ENCODE measurements at places on chromosomes 4 and X.

- no peak for DNase-seq
These were observed 25.2 kb downstream of the DDIT4L start for GRCh38 chr4:100164808-100165760.

DNA sequence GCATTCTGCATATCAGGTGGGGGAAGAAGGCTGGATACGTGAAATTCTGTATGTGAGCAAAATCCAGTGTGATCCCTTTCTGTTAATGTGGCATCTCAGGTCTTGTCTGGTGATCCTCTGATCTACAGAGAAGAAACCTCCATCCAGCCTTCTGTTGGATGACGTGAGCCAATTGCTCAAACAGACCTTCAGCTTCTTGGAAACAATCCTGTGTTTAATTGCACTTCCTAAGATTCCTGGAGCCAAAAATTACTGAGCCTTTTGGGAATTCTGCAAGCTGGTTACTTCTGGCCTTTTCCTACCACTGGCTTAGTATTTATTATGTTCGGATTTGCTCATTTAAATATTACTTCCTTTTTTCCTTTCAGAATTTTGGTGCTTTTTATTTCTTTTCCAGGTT, 51.2 kb downstream of the TRIML1 start:
- DNase-seq: no peak

- DNase-seq: no peak
These were observed 466.0 kb downstream of the DMD start for GRCh38 chrX:32745323-32745722.

- no peak for DNase-seq
These were observed 167.1 kb downstream of the EFNB1 start for GRCh38 chrX:68995780-68996551.

- no peak for DNase-seq
These were observed 615.3 kb downstream of the PDHA2 start for GRCh38 chr4:96455045-96455720.

DNA sequence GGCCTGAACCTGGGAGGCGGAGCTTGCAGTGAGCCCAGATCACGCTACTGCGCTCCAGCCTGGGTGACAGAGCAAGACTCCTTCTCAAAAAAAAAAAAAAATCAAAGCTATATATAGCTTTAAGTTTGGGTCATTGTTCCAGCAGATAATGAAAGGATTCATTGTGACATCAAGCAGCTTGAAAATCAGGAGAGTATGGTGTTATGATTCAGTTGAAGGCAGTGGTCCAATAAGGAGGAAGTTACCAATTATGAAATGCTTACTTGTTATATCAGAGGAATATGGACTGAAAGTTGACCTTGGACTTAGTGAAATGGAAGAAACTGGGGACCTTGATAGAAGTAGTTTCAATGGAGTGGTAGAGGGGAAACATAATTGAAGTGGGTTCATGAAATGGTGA, 140.4 kb upstream of the MAD2L1 start:
- no peak for DNase-seq

DNA sequence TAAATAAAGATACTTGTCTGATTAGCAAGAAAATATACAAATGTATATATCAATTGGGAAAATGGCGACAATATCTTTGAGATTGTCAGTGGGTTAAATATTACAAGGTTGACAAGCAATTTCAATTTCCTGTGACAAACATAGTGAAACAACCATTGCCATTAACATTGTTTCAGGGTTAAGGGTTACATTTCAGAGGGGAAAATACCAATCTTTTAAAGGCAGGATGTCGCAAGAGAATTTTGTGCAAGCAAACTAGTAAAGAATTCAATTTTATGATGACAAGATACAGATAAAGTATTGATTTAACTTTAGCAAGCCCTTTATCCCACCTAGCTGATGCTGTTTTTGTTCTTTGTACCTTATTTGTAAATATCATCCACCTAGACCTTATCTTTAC, 305.8 kb upstream of the GRIA3 start:
- DNase-seq: no peak

GRCh38 chrX:148380107-148380506, 120.3 kb upstream of the AFF2 start:
- DNase-seq: no peak

GRCh38 chr4:90994851-90995574, 867.8 kb downstream of the CCSER1 start:
- DNase-seq: no peak

DNA sequence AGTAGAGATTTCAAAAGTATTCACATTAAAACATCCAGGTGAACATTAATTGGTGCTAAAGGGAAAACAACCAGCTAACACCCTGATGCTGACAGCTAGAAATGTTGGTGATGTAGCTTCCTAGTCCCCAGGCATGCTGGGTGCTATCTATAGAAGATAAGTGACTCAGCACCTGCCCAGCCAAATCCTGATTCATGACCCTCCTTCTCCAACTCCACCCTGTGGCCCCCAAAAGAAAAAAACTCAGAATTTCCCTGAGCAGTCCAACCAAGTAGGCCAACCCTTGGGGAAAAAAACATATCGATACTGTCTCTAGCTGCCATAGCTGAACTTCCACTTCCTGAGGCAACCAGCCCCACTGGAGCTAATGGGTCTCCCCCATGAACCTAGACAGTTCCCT, 197.6 kb upstream of the KLF3 start:
- no peak for DNase-seq

DNA sequence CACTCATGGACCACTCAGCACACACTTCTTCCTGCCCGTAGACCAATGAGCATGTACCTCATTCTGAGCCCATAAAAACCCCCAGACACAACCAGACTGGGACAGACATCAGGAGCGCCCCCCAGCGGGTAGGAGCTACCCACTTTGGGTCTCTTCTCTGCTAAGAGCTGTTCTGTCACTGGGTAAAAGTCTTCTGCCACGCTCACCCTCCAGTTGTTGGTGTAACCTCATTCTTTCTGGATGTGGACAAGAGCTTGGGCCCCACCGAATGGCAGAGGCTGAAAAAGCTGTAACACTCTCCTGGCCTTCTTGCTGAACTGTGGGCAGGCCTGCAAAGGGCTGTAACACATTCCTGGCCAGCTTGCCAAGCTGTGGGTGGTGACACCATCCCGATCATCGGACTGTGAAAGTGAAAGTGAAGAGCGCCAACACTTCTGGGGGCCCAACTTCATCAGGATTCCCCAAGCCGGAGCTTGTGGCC, 137.6 kb downstream of the TECRL start:
- DNase-seq: no peak

DNA sequence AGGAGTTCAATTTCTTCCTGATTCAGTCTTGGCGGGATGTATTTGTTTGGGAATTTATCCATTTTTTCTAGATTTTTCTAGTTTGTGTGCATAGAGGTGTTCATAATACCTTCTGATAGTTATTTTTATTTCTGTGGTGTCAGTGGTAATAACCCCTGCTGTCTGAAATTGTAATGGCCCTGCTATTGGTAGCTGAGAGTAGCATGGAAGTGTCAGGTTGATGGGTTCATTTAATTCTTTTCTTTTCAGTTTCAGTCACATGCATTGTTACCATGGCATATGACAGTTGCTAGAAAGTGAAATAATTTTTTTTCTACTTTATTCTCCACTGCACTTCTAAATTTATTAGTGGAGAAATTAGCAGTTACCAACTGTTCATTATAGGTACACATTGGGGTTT, 20.7 kb downstream of the AR start:
- DNase-seq: no peak

GRCh38 chrX:153800177-153800722, 5.8 kb downstream of the SSR4 start:
- no peak for DNase-seq

- no peak for DNase-seq
These were observed 92.8 kb downstream of the NFKB1 start for GRCh38 chr4:102594000-102594399.

DNA sequence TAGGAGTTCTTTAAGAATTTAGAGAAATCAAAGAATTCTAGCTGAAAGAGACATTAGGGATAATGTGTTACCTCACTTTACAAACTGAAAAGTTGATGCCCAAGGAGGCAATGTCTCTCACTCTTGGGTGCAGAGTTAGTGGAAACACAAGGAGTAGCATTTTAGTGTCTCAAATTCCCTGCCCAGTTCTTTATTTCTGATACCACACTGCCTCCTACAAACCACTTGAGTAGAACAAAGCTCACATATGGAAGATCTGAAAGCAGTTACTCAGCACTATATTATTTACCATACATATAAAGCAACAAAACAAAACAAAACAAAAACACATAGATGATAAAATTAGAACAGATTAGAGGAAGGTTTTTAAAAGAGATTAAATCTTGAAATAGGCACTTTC, 124.2 kb downstream of the REELD1 start:
- DNase-seq: no peak

- DNase-seq: no peak
These were observed 189.6 kb upstream of the LNX1 start for GRCh38 chr4:53780736-53781400.

- no peak for DNase-seq
These were observed 300.4 kb downstream of the LDB2 start for GRCh38 chr4:16597845-16598596.

DNA sequence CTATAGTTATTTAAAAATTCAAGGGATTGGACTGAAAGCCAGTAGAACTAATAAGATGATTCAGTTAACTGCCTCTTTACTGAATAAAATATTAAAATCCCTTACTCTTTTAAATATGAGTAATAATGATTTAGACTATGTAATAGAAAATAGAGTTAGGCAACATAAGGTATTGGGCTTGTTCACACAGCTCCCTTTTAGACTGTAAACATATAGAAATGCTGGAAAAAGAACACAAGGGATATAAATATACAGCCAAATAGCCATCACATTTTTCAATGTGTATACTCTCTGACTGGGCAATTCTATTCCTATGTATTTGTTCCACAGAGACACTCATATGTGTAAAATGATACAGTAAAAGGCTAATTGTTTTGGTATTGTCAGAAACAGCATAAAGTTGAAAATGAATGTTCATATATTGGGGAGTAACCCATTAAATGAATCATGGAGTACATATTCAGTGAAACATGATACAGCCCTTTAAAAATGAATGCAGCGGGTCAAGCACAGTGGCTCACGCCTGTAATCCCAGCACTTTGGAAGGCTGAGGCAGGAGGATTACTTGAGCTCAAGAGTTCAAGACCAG, 129.8 kb downstream of the TBC1D19 start:
- DNase-seq: no peak

DNA sequence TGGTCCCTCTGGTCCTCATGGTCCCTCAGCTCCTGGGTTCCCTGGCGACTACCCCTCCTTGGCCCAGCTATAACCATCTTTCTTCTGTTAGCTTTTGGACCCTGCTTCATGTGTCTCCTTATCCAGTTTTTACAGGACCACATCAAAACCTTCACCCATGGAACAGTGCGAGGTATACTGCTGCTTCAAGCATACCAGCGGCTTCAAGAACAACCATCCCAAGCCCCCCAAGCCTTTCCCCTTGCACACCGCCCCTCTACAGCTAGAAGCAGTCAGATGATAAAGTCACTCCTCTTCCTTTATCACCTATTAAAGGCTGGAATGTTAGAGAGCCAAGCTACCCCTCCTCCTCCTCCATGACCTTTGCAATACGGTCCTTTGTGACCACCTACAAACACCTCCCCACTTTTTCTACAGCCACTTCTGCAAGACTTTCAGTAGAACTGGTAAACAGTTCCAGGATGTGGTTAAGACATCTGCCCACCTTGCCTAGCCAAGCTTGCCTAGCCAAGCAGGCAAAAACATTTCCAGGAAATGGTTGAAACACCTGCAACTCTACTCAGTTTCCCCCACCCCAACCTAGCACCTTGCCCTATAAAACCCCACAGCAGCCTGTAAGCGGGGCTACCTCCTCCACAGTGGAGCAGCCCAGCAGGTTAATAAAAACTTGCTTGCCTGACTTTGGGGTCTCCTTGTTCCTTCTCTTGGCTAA, 125.7 kb downstream of the ZC4H2 start:
- no peak for DNase-seq

- DNase-seq: no peak
These were observed 344.1 kb downstream of the PCDH10 start for GRCh38 chr4:133493241-133493640.

DNA sequence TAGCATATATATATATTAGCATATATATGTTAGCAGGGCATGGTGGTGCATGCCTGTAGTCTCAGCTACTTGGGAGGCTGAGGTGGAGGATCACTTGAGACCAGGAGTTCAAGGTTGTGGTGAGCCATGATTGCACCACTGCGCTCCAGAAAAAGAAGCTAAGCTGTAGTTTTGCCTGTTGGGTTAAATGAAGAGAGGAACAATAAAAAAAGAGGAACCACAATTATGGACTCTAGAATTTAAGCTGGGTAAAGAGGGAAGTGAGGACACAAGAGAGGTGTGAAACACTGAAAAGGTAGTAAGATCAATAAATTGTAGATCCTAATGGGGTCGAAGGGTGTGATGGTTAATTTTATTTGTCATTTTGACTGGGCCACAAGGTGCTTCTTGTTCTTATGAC, 40.5 kb upstream of the HSD17B10 start:
- no peak for DNase-seq

GRCh38 chrX:107678957-107679740, 50.8 kb downstream of the PRPS1 start:
- no peak for DNase-seq

DNA sequence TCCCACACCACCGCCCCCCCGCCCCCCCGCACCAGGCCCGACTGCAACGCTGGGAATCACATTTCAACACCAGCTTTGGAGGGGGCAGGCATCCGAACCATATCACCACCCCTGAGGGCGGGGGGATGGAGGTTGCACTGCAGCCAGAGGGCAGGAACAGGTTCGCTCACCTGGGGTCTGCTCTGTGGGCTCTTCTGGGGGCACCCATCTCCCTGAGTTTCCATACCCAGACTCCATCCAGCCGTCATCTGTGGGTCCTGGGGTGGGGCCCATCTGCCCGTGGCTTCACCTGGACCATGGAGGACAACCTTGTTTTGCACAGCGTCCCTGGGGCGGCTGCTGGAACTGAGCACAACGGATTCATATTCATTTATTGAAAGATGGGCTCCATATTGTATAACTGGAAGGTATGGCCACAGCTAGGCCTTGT, 6.9 kb downstream of the PSAPL1 start:
- DNase-seq: no peak

DNA sequence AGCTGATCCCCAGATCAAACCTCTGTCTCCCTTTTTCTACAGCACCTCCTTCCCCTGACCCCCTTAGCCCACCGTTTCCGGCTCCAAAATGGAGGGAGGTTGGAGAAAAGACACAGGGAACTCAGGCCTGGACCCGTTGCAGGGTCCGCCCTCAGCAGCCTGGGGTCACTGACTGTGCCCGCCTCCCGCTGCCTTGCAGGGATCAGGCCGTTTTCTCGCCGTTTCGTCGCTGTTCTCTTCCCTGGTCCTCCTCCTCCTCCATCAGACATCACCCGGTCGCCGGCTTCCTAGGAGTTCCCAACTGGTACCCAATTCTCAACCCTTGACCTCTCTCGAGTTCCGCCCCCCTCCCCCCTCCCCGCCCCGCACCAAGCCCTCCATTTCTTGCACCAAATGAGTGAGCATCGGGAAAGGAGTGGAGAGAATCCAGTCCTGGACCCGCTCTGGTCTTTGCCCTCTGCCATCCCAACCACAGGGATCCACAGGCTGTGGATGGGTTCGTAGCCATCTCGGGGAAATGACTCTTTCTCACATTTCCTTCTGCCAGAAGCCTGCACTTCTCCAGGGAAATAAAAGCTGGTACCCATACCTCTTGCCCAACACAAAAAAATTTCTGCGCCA, 493 bp downstream of the TCEAL5 start:
- DNase-seq: no peak
